ENCODE measurements at places on chromosomes 5 and 9.

- DNase-seq, result no peak
Measured at GRCh38 chr9:72579880-72580550, 58.6 kb downstream of the TMC1 start.

GRCh38 chr5:53405396-53405795, 75.0 kb upstream of the FST start:
- DNase-seq, result no peak

GRCh38 chr5:149609640-149610219, 28.4 kb downstream of the ARHGEF37 start:
- DNase-seq, result no peak

DNA sequence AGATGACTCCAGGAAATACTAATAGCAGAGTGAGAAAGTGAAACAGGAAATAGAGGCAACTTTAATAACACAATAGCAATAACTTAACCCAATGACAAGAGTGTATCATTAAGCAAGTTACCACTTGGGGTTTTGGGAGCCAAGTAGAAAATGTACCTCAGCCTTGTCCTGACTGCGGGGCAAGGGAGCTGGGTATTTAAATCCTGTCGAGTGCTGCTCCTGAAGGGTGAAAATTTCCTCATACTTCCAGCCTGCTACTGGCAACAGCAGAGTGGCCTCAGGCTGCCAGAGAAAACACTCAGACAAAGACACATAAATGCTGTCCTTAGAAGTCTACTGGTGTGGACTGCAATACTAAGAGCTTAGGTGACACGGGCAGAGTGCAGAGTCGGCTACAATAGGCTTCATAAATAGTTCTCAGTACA, 112.5 kb upstream of the EMB start:
- DNase-seq, result no peak

DNA sequence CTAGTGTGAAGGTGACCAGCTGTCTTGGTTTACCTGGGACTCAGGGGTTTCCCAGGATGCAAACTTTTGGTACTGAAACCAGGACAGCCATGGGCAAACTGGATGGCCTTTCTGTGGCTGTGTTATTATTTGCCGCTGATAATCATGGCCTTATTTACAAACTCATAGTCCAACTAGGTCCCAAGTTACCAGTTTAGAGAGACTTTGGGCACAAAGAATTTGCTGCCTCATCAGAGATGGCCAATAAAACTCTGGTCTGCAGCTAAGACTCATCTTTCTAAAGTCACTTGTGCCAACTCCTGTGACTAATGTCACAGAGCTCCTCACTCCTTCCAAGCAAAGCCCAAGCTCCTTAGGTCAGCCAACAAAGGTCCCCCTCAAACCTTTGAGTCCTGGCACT, 47.5 kb upstream of the PLPP6 start:
- DNase-seq, result no peak

GRCh38 chr5:117800261-117800660, 1188.1 kb downstream of the DTWD2 start:
- DNase-seq, result no peak

DNA sequence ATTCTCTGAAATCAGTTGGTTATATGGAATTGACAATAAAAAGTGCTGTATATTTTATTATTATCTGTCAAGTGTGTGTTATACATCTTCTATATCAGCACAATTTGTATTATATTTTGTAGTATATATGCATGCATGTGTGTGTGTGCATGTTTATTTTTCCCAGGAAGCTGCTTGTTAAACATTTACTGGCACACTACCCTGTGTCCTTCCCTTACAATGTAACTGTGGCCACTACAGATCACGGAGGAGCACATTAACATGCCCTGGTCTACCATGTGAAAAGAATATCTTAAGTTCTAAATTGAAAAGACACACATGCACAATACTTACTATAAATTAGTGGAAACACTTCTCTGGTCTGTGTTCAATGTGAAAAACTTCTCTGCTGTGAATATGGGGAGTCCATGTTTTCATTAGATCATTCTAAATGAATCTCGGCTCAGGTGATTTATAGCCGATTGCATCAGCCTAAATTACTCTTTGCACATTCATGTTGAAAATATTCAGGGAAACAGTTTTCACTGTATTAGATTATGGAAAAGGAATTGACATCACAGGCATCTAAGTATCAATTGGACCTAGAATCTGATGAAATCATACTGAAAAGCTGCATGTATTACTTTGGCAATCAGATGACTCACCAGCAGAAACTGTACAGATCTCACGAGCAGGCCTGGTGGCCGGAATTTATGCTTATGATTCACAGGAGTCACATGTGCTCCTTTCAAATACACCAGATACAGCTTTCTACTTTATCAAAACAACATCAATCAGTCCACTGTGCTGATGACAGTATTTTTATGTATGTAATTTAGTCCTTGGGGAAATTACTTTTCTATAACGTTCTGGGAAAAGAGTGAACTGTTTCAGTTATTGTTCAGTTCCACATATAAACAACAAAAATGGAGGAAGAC, 39.4 kb downstream of the LURAP1L start:
- peak; percentile 87 for DNase-seq

- DNase-seq, result no peak
Measured at GRCh38 chr9:32423371-32423770, 38.9 kb downstream of the ACO1 start.

DNA sequence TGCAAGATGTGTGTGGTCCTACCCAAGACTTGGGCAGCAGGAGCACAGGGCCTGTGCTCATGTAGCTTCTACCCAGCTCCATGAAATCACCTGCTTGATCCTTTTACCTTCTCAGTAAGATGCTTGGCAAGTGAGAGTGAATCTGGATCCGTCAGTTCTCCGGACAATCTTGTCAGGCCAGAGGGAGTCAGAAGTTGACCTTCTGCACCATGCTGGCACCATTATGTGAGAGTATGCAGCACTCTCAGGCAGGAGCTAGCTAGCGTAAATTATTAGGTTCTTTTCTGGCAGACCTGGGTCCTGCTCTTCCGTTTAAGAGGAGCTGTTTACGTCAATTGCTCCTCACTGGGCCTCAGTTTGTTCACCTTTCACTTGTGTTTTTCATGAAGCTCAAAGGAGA, 37.0 kb upstream of the ADAM19 start:
- DNase-seq, result no peak

DNA sequence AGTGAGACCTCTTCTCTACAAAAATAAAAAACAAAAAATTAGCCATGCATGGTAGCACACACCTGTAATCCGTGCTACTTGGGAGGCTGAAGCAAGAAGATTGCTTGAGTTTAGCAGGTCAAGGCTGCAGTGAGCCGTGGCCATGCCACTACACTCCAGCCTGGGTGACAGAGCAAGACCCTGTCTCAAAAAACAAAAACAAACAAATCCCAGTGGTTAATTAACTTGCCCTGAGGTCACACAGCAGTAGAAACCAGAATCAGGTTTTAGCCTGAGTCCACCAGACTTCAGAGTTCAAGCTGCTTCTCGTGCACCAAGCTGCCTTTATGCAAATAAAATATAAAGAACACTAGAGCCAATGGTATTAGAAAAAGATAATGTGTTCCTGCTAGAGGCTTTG, 169.7 kb downstream of the GOLPH3 start:
- no peak for DNase-seq

Data from myocyte (in vitro differentiated cells).